ENCODE measurements at places on chromosomes 16 and 17.

GRCh38 chr16:88721236-88721635 lies 14.9 kb downstream of the CTU2 start:
- no peak for DNase-seq

DNA sequence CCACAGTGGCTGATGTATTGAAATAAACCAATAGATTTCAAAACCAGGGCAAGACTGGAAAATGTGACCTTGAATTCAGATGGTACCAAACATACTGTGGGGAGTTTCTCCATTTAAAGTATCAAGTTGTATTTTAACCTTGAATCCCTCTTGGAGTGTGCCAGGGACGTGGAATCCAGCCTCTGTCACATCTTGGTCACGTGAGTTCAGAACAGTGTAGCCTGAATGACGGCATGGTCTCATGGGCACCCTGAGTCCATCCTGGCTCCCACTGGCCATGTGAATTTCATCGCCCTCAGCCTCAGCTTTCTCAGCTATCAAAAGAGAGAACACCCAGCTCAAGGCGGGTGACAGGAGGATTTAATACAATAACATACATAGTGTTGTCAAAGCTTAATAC lies 6.8 kb downstream of the ZNF771 start:
- DNase-seq, result no peak

DNA sequence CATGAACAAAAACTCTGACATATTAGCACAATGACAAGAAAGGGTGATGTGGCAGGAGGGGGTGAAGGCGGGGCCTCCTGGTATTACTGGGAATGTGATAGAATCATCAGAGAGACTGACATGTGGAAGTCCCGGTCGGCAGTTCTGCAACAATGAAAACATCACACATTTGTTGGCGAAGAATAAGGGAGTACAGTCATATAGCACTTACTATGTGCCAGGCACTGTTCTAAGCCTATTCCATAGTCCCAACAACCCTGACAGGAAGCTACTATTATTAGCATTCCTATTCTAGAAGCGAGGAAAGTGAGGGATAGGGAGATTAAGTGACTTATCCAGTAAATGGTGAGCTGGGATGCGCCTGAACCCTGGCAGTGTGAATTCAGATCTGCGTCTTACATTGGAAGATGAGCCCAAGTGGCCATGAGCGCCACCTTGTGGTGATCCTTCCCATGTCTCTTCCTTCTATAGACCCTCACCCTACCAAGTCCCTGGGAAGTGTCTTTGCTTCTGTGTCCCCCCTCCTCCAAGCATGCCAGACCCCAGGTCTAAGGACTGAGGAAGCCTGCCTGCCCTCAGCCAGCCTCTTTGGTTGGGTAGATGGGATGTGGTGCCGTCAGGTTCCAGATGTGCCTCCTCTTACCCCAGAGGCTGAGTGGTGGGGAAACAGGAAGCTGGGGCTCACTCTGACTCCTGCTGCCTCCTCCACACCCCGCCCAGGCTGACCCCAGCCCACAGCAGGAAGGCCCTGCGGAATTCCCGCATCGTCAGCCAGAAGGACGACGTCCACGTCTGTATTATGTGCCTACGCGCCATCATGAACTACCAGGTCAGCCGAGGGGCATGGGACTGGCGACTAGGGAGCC lies 14.0 kb downstream of the FMNL1 start:
- DNase-seq, result peak; percentile 67

DNA sequence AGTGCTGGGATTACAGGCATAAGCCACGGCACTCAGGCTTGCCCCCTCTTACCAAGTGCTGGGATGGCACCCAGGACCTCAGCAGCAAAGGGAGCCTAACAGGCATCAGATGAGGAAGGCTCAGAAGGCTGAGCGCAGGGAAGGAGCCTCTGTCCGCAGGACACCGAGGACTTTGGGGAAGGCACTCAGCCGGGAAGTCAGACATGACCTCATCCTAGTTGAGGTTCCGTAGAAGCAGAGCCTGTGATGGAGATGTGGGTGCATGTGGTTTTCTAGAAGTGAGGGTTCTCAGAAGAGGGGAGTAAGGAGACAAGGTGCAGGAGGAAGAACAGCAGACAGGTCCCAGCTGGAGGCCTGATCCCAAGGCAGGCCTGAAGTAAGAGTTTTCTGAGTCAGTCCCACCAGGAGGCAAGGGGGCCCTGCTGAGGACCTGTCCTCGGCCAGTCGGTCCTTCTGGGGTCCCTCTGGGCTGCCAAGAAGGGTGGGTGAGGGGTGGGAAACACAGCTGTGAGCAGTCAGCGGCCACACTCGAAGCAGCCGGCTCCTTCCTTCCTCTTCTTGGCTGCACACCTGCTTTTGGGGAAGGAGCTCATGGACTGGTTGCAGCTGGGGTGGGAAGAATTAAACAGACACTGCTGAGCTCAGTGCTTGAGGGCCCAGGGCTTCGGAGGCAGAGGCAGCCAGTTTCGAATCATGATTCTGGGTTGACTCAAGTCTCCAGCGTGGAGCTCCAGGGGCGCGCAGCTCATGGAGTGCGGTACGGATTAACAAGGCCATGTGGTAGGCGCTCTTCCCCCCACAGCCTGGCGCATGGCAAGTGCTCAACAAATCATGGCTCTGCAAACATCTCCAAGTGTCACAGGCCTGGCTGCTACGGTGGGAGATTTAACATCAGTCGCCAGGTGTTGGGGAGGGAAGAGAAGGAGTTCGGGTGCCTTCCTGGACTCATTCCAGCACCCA lies 38.9 kb upstream of the SNN start:
- no peak for DNase-seq

DNA sequence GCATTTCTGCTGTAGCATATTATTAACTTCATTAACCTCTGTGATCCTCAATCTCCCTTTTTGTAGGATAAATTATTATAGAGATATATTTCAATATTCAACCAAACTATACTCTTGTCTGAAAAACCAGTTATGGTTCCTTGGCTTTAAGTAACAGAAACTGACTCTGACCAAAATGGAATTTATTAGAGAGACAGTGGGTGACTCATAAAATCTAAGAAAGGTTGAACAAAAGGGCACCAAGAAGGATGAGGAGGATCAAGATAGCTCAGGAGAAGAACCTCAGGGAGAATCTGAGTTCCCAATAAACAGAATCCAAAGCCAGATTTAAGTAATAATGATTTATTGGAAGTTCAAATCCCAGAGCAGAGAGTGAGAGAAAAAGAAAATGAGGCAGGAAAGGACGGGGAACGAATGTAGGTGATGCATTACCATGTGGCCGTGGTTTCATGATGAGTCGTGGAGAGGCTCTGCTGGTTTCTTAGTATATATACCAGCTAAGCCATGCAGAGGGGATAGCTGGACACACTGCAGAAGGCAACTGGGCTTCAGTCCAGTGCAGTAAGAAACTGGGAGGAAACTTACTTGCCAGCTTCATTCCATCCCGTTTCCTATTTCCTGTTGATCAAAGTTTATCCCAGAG lies 151.5 kb upstream of the GOT2 start:
- DNase-seq, result no peak

DNA sequence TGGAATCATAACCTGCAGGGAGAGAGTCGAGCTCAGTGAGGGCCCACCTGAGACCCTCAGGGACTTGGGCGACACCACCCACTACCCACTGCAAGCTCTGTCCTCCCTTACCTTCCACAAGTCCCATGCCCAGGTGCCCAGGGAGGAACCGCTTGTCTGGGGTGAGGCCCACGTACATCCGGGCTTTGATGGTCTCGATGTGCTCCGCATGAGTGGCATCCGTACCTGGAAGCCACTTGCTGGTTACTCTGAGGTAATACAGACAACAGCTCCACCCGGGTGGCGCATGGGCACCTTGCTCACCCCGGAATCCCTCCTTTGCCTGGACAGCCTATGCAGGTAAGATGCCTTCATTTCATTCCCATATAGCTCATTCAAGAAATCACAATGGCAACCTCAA lies 24.8 kb downstream of the MIEF2 start:
- no peak for DNase-seq

DNA sequence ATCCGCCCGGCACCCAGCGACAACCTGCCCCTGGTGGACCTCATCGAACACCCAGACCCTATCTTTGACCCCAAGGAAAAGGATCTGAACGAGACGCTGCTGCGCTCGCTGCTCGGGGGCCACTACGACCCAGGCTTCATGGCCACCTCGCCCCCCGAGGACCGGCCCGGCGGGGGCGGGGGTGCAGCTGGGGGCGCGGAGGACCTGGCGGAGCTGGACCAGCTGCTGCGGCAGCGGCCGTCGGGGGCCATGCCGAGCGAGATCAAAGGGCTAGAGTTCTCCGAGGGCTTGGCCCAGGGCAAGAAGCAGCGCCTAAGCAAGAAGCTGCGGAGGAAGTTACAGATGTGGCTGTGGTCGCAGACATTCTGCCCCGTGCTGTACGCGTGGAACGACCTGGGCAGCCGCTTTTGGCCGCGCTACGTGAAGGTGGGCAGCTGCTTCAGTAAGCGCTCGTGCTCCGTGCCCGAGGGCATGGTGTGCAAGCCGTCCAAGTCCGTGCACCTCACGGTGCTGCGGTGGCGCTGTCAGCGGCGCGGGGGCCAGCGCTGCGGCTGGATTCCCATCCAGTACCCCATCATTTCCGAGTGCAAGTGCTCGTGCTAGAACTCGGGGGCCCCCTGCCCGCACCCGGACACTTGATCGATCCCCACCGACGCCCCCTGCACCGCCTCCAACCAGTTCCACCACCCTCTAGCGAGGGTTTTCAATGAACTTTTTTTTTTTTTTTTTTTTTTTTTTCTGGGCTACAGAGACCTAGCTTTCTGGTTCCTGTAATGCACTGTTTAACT lies 1.0 kb downstream of the NOG start:
- peak; percentile 18 for DNase-seq

DNA sequence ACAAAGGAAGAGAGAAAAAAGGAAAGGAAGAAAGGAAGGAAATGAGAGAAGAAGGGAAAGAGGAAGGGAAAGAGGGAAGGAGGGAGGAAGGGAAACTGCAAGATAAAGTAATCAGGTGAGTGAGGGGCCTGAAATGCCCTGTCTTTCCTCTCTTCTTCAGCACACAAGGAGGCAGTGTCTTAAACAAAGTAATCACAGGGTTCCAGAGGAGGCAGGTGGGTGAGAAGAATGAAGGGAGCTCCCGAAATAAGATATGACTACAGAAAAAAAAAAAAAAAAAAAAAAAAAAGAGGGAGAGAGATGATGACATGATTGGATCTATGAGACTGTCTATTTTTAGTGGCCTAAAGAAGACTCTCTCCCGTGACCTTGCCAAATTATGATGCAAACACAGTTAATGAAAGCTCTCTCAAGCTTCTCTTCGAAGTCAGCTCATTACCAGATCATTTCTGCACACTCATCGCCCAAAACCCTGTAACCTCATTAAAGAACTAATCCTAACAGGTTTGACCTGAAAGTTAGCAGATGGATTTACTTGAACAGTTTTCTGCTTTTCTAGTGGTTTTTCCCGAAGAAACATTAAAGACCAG lies 53.6 kb downstream of the CDH11 start:
- DNase-seq, result no peak

GRCh38 chr16:88926374-88926990 lies 50.5 kb downstream of the CBFA2T3 start:
- no peak for DNase-seq

DNA sequence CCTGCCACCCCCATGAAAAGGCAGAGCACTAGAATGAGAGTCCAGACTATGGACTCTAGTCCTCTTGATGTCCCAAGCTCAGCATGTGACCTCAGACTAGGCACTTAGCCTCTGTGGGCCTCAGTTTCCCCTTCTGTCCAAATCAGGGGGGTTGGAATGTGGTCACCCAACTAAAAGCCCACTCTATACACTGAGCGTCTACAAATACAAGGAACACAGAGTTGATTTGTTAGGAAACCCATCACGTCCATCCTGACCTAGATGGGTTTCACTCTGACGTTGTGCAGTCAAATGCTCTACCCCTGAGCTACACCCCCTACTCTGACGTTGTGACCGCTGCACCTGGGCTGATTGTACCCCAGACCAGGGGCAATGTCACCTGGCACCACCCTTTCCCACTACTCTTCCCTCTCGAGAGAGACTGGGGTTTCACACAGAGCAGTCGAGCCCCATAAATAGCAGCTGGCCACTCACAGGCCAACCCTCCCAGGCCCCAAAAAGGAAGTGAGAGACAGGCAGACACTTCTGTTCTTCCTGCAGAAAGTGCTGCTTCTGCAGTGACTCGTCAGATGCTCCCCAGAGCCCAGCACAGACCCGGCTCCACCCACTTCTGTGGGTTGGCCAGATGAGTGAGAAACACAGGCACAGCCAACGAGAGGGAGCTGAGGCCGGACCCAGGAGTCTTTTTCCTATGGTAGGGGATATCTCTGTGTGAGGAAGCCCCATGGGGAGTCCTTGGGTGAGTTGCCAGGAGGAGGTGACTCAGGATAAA lies 16.1 kb upstream of the TNFRSF13B start:
- no peak for DNase-seq

DNA sequence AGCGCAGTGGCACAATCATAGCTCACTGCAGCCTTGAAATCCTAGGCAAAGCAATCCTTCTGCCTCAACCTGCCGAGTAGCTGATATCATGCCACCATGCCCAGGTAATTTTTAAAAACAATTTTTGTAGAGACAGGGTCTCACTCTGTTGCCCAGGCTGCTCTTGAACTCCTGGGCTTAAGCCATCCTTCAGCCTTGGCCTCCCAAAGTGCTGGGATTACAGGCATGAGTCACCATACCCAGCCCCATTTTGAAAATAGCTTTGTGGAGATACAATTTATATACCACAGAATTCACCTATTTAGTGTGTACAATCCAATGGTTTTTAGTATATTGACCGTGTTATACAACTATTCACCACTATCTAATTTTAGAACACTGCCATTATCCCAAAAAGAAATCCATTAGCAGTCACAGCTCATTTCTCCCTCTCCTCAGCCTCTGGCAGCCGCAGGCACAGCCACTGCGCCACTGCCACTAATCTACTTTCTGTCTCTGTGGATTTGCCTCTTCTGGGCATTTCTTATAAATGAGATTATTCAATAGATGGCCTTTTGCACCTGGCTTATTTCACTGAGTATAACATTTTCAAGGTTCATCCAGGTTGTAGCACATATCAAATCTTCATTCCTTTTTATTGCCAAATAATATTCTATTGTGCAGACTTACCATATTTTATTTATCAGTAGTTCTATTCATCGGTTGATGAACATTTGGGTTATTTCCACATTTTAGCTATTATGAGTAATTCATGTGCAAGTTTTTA lies 6.5 kb downstream of the RNF157 start:
- no peak for DNase-seq
